ENCODE measurements at places on chromosomes 7 and 10.

- no peak for DNase-seq
Observed at GRCh38 chr10:95196046-95196445, 2.0 kb downstream of the ACSM6 start.

DNA sequence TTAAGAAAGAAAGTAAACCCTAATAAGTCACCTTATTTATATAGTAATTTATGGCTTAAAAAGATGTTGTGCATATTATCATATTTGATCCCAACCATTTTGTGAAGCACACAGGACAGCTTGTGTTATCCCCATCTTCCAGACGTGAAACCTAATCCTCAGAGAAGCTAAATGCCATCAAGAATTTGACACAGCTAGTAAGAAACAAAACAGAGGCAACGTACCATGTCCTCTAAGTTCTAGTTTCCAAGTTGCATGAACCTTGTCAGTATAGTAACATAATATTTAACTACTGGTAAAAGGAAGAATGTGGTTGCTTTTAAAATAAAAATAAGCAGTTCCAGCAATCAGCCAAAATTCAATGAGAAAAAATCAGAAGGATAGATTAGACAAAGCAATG is 41.5 kb downstream of the PTN start:
- DNase-seq = no peak

- peak; percentile 26 for DNase-seq
Observed at GRCh38 chr10:110643653-110644597, at the start of gene RBM20. TSS of gene RBM20 (plus strand) at chr10:110644336. CDS start at chr10:110644455, 119 bp downstream.

DNA sequence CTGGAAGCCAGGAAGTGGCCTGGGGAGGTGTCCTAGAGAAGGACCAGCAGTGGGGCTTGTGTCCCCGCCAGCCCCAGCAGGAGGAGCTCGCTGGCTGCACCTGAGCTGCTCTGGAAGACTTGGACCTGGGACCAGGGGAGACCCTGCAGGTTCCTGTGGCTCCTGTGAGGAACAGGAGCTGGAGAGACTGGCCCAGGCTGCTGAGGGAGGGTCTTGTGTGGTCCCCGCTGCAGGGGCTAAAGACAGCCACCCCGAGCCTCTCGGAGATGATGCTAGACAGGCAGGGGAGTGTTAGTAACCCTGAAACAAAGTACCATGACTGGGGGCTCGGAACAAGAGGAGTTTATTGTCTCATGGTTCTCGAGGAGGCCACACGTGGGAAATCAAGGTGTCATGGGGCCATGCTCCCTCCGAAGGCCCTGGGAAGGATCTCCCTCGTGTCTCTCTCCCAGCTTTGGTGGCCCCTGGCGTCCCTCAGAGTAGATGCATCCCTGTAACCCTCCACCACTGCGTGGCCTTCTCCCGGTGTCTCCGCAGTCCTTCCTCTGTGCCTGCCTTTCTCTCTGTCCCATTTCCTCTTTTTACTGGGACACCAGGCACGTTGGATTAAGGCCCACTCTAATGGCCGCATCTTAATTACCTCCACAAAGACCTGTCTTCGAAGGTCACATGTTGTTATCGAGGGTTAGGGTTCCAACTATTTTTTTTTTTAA is 348.4 kb downstream of the GLRX3 start:
- no peak for DNase-seq

GRCh38 chr7:153061910-153062528 is 302.5 kb downstream of the ACTR3B start:
- DNase-seq = no peak

- no peak for DNase-seq
Observed at GRCh38 chr10:132540456-132540855, 2.9 kb downstream of the INPP5A start.

- DNase-seq = no peak
Observed at GRCh38 chr10:80415734-80416478, 7.6 kb downstream of the PRXL2A start.

- DNase-seq = no peak
Observed at GRCh38 chr10:43070121-43071085, 6.5 kb upstream of the RET start.

GRCh38 chr7:19336836-19337383 is 191.7 kb upstream of the FERD3L start:
- peak; percentile 10 for DNase-seq

DNA sequence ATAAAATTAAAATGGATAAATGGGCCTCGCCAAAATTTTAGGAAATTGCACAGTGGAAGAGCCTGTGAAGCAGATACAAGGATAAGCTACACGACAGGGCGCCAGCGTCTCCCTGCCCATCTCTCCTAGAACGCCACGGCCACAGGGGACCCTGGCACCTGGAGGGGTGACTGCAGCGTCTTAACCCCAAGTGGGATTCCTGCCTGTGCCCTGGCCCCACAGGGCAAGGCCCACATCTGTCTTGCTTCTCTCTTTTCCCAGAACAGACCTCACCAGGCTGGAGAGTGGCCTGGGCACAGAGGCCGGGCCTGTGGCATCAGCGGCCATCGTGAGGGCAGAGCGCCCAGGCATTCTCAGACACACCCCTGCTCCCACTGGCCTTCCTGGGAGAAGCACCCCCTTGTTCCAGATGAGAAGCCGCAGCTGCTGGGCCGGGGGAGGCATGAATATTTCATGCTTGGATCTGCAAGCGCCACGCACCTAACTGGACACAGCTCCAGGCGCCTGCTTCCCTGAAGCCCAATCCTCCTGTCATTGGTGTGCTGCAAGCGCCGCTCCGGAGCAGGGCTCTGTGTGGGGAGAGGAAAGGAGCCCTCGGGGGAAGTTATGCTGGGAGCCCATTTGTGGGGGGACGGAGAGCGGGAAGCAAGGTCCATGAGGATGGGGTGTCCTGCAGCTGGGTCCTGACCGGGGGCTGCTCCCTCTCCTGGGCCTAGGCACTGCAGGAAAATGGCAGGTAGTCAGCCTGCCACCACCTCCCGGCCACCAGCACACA is 153.5 kb downstream of the ELFN1 start:
- DNase-seq = no peak

DNA sequence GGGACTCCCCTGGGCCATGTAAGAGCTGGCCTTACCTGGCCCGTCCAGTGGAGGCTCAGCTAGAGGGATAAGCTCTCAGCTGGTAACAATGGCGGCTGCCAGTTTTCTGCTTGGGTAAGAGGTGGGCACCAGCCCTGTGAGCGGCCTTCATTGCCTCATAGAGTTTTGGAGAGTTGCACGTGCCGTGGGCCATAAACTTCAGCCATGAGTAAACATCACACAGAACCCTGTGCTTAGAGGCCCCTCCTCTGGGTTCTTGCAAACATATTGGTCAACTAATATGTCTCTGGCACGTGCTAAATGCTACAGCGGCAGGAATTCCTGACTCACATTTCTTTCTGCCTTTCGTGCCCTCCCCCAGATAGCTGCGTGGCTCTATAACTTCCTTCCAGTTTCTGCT is 103.9 kb upstream of the LEP start:
- no peak for DNase-seq

- DNase-seq = no peak
Observed at GRCh38 chr10:28730031-28730778, 52.9 kb downstream of the BAMBI start.

- DNase-seq = no peak
Observed at GRCh38 chr10:22477334-22478287, 132.3 kb downstream of the SPAG6 start.

GRCh38 chr7:47080816-47081215 is 501.1 kb downstream of the TNS3 start:
- no peak for DNase-seq

DNA sequence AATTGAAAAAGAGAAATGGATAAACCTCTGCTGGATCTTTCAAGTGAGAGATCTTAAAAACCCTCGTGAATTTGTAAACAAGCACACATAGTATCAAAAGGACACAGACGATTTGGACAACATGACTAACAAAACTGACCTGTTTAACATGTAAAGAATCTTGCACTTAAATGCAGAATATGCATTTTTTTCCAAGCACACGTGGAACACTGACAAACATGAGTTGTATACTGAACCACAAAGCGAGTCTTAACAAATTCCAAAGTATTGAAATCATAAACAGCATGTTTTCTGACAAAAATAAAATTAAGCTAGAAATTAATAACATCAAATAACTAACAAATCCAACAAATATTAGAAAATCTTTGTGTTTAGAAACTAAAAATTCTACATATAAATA is 65.0 kb upstream of the ZNF746 start:
- no peak for DNase-seq

DNA sequence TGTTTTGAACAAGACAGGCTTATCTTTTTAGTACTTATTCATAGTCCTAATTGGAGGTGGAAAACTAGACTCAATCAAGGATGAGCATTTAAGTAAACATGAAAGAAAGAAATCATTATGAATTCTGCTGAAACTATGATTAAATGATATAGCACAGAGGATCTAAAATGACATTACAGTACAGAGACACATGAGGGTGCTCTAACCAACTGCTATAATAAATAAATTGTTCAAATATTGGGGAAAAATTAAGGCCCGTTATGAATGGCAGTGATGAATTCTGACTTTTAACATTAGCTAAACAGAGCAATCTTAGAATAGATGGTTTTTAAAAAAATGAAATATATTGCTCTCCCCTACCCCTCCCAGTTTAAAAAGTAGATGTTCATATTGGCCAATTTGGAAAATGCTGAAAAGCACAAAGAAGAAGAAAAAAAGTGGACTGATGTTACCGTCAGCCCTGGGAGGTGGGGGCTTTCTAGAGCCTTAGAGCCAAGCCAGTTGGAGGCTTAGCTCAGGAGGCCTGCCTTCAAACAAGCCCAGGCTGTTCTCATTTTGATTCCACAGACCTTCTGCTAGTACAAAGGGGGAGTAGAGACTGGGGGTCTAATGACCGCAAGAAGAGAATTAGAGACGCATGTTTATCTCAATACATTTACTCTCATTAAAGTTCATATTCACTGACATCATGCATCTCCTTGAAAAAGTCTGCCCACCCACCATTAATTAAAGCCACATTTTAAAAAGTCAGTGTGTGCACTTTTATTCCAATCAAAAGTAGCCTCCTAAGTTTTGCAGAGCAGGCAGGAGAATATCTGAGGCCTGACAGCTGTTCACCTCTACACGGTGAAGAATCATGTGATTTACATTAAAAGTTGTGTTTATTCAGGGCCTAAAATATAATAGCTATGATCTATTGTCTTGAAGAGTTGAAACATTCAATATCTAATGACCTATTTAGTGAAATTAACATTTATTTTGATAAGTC is 10.0 kb downstream of the WNT2 start:
- DNase-seq = no peak

GRCh38 chr10:71719464-71720201 is at the start of gene C10orf105:
TSS of gene C10orf105 (minus strand) at chr10:71719778. CDS start at chr10:71716337, 3,441 bp downstream.
- no peak for DNase-seq

DNA sequence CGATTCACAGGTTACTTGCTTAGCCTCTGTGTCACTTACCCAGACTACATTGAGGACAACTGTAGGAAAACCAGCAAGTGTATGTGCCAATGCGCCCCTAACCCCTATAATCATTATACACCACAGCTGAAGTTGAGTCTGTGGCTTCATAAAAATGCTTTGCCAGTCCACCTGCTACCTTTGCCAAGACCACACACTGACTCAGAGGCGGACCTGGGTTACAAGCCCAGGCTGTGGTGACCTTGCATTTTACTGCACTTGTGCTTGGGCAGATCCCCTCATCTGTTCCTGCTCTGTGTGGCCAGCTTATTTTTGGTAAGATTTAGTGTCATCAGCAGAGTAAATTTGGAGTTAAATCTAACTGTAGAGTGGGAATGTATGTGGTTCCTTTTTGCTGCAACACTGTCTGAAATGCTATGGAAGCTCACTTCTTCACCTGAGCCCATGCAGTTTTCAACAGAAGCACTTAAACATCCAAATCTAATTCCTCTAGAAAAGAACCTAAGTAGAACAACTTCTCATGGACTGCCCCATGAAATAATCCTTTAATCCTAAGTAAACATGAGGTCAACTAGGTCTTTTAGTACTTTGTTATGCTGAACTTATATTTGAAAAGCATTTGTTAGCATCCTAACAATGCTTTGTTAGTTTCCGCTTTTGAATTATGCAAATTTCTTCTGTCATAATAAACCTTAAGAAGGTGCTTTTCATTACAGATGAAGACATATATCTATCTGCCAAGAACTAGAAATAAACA is 96.2 kb upstream of the AMPH start:
- no peak for DNase-seq

GRCh38 chr10:99394761-99395386 is 35.5 kb downstream of the GOT1 start:
- DNase-seq = no peak

- peak; percentile 30 for DNase-seq
Observed at GRCh38 chr7:30285536-30286284, 1.3 kb downstream of the ZNRF2 start.

- DNase-seq = no peak
Observed at GRCh38 chr10:33005322-33006301, 47.6 kb upstream of the ITGB1 start.

DNA sequence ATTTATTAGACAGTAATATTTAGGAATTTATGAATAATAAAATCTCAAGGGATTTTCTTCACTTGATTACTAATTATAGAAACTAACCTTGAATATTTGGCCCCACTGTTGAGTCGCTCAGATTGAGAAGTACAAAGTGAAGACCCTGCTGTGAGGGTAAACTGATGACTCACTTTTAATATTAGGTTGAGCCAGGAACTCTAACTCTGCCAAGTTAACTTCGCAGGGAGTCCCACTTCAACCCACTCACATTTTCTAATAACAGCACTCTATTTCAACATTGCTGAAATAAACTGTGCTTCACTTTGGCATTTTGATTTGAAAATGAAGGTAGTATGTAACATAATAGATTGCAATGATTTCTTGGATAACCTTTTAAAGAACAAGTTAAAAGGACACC is 200.7 kb downstream of the POLR1F start:
- DNase-seq = no peak

DNA sequence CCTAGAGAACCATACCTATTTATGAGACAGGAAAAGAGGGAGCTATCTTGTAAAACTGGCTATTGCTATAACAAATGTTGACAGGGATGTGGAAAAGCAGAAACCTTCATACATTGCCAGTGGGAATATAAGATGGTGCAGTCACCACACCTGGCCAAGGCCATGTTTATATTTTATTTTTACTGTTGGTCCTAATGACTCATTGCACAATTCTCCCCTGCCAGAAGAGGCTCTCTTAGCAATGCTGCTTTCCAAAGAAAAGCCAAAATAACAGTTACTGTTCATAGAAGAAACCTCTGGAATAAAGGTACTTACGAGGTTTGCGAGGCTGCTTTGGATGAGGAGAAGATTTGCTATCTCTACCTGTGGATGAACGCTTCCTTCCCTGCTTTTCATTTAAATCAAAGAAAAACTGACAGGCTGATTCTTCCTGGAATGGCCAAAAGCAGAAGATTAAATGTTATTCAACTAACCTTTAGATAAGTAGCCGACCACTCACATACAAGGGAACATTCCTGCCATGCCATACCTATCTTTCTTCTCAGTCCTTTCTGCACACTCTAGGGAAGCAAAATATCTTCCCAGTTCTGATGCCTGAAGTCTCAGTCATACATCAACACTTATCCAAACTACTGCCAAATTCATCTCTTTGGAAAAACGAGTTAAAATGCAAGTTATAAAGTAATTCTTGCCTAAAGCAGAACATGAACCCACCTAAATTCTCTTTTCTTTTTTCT is 16.3 kb upstream of the CHUK start:
- DNase-seq = no peak

- DNase-seq = no peak
Observed at GRCh38 chr7:82729172-82730030, 285.8 kb upstream of the CACNA2D1 start.

- no peak for DNase-seq
Observed at GRCh38 chr7:101232141-101232850, 5.3 kb downstream of the CLDN15 start.

All from NCI-H524 (cell line).